ENCODE measurements at places on chromosomes 7 and 10. TPM values are rescaled to one million over a fixed set of nuclear protein-coding genes. Genes with fewer than 3 reads are reported as not detected.

- no peaks in the 10 kb centered on the region for H3K36me3 ChIP-seq
- H3K27me3 ChIP-seq: no peaks in the 10 kb centered on the region
Measured at GRCh38 chr7:49159536-49159935, 235.2 kb downstream of the CDC14C start.

DNA sequence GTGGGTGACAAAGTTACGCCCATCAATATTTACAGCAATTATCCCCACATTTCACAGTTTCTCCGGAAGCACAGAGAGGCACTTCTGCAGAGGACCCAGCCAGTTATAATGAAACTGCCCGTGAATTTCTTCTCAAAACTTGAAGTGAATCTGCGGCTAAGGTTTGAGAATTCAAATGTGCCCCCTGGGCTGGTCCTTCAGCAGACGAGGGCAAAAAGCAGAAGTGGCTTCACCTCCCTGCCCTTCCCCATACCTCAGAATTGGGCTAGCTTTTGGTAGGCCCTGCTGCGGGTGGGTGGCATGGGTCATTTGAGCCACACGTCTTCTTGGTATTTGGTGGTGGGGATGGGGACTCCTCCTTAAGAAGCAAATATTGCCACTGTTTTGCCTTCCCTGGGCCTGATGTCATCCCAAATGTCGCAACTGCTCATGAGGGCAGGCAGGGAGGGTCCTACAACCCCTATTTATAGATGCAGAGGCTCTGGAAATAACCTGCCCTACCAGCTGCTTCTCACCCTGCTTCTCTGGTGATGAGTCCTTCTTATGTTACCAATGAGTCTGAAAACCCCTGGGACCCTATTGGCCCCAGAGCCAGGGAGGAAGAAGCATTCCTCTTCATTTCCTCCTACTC, 16.6 kb upstream of the WDFY4 start:
- no peaks in the 10 kb centered on the region for H3K4me1 ChIP-seq
- no peaks in the 10 kb centered on the region for H3K36me3 ChIP-seq
- no peaks in the 10 kb centered on the region for H3K27me3 ChIP-seq
- H3K4me3 ChIP-seq: no peak overlapping the region
- H3K27ac ChIP-seq: no peak overlapping the region
- no peak for DNase-seq

DNA sequence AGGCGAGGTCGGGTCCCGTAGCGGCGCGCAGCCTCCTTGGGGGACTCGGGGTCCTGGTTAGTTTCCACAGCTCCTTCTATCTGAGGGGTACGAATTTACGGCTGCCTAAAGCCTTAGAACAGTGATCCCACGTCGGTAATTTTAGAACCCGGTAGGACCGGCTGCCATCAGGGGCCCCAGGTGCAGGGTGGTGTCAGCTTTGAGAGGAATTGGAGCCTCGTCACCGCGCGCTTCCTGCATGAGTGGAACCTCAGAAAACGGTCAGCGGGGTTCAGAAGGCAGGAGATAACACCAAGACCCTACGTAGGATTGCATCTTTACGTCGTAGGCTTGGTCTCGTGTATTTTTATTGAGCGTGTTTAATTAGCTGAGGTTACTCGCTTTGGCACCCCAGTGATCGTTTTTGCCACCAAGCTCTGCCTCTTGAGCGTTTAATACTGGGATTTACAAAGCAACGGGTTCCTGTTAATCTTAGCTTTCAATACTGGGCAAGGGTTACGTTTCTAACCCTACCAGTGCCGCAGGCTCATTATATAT, 443 bp downstream of the RNF32 start:
- no peaks in the 10 kb centered on the region for H3K36me3 ChIP-seq
- DNase-seq: no peak
- no peak overlapping the region for H3K27ac ChIP-seq
- no peaks in the 10 kb centered on the region for H3K4me1 ChIP-seq
- H3K4me3 ChIP-seq: peak overlapping the region; percentile 33

DNA sequence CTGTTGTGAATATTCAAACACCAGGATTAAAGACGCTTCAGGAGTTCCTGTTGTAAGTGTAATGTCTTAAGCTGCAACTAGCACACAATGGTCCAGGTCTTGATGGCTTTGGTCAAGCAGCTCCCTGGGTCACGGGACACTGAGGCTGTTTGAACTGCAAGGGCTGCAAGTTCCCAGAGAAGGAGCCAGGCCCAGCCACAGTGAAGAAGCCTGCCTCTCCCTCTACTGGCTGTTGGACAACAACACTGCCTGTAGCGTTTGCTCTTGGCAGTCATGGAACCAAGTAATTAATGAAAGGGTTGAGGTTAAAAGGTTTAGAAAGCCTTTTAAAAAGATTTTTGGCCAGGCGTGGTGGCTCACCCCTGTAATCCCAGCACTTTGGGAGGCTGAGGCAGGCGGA, 31.9 kb upstream of the GUSB start:
- H3K27me3 ChIP-seq: peaks cover 2% of the 10 kb centered on the region
- no peak overlapping the region for H3K27ac ChIP-seq
- H3K4me1 ChIP-seq: no peaks in the 10 kb centered on the region
- H3K4me3 ChIP-seq: no peak overlapping the region

- no peak overlapping the region for H3K4me3 ChIP-seq
- DNase-seq: no peak
- H3K36me3 ChIP-seq: no peaks in the 10 kb centered on the region
- no peaks in the 10 kb centered on the region for H3K4me1 ChIP-seq
Measured at GRCh38 chr10:75971402-75972211, 540.2 kb downstream of the LRMDA start.

GRCh38 chr7:142438235-142438922, 180.5 kb upstream of the PRSS58 start:
- no peak overlapping the region for H3K4me3 ChIP-seq
- H3K27ac ChIP-seq: no peak overlapping the region
- no peaks in the 10 kb centered on the region for H3K27me3 ChIP-seq
- DNase-seq: no peak
- no peaks in the 10 kb centered on the region for H3K4me1 ChIP-seq

DNA sequence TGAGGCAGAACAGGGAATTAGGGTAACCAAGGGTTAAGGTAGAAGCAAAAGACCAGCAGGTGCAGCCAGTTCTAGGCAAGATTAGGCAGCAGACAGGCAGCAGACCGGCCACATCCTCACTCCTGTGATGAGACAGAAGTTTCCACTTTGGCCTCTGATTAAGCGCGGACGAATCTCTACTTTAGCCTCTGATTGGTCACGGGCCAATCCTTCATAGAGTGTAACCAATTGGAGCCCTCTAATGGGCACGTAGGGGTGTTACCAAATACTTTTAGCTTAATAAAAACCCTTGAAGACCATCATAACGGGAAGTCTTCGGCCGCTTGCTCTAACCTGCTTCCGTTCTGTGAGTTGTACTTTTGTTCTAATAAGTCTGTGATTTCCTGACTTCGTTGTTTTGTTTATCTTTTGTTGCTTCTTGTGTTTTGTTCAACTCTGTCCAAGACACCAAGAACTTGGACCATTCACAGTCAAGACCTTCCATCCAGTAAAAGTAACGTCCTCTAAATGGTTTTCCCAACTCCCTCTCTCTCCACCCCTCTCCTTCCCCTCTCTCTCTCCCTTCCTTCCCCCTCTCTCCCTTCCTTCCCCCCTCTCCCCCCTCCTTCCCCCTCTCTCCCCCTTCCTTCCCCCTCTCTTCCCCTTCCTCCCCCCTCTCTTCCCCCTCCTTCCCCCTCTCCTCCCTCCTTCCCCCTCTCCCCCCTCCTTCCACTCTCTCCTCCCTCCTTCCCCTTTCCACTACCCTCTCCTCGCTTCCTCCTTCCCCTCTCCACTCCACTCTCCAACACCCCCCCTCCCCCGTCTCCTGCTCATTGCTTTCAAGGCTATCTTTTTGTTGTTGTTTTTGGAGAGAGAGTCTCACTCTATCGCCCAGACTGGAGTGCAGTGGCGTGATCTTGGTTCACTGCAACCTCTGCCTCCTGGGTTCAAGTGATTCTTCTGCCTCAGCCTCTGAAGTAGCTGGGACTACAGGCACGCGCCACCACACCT, 13.2 kb upstream of the MALSU1 start:
- no peaks in the 10 kb centered on the region for H3K36me3 ChIP-seq
- no peaks in the 10 kb centered on the region for H3K4me1 ChIP-seq
- DNase-seq: no peak
- no peaks in the 10 kb centered on the region for H3K27me3 ChIP-seq

- DNase-seq: no peak
- H3K4me1 ChIP-seq: no peaks in the 10 kb centered on the region
- H3K4me3 ChIP-seq: no peak overlapping the region
- no peaks in the 10 kb centered on the region for H3K27me3 ChIP-seq
- no peaks in the 10 kb centered on the region for H3K36me3 ChIP-seq
Measured at GRCh38 chr10:88253-88652, 39.2 kb upstream of the TUBB8 start.

DNA sequence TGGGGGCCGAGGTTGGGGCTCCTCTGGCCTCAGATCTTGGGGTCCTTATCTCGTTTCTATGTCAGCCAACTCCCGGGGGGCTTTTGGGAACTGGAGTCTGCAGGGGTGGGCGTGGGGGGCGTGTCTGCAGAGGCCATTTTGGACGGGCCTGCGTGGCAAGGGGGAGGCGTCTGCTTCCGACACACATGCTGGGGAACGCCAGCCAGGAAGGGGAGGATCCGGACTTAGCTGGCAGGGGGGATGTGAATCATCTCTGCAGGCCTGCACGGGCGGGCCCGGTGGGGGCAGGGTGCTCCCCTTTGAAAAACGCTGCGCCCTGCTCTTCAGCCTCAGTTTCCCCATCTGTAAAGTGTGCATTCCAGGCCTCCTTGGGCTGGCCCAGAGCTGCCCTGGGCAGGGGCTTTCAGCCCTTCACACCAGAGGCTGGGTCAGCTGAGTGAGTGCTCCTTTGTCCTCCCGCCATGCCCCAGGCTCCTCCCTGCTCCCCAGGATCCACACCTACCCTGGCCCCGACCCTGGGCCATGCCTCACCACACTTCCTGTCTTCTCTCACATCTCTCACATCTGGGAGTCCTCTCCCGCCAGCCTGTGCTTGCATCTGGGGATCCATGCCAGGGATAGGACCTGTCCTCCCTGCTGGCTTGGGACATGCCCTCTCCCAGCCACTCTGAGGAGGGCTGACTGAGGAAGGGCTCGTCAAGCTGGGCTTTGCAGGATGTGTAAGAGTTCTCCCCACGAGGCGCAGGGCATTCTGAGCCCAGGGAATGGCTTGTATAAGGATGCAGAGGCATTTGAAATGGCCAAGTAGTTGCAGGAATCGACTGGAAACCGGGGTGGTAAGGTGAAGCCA, 172.6 kb upstream of the TNRC18 start:
- H3K36me3 ChIP-seq: no peaks in the 10 kb centered on the region
- peak overlapping the region; percentile 74 for H3K4me3 ChIP-seq
- H3K27ac ChIP-seq: peak overlapping the region; percentile 4
- H3K27me3 ChIP-seq: no peaks in the 10 kb centered on the region
- no peaks in the 10 kb centered on the region for H3K4me1 ChIP-seq
- DNase-seq: peak; percentile 95

DNA sequence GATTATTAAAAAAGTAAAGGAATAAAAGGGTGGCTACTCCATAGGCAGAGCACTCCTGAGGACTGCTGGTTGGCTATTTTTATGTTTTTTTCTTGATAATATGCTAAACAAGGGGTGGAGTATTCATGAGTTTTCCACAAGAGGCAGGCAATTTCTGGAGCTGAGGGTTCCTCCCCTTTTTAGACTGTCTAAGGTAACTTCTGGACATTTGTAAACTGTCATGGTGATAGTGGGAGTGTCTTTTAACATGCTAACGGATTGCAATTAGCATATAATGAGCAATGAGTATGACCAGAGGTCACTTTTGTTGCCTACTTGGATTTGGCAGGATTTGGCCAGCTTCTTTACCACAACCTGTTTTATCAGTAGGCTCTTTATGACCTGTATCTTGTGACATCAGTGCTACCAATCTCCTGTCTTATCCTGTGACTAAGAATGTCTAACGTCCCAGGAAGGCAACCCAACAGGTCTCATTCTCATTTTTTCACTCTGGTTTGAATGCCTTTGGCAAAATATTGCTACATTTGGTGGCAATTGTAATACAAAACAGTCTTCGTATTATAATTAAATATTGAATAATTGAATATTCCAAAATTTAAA, 587.8 kb upstream of the POM121L12 start:
- no peaks in the 10 kb centered on the region for H3K36me3 ChIP-seq
- H3K27me3 ChIP-seq: no peaks in the 10 kb centered on the region
- no peak for DNase-seq
- no peak overlapping the region for H3K27ac ChIP-seq

- no peaks in the 10 kb centered on the region for H3K36me3 ChIP-seq
- no peak for DNase-seq
- no peaks in the 10 kb centered on the region for H3K27me3 ChIP-seq
- no peak overlapping the region for H3K27ac ChIP-seq
- no peak overlapping the region for H3K4me3 ChIP-seq
- H3K4me1 ChIP-seq: no peaks in the 10 kb centered on the region
Measured at GRCh38 chr10:71737834-71738197, 18.2 kb upstream of the C10orf105 start.

DNA sequence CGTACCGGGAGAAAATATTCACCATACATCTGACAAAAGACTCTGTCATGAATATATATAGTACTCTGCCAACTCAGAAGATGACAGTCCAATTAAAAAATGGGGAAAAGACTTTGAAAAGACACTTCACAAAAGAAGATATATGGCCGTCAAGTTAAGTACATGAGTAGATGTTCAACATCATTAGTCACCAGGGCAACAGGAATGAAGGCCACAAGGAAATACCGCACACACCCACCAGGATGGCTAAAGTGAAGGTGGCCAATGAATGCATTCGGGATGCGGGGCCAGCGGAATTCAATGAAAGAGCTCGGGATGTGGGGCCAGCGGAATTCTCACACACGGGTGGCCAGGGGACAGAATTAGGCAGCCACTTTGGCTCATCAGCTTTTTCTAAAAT, 42.2 kb downstream of the MAD1L1 start:
- H3K36me3 ChIP-seq: no peaks in the 10 kb centered on the region
- no peak overlapping the region for H3K27ac ChIP-seq
- DNase-seq: no peak
- no peaks in the 10 kb centered on the region for H3K27me3 ChIP-seq
- H3K4me3 ChIP-seq: no peak overlapping the region
- H3K4me1 ChIP-seq: no peaks in the 10 kb centered on the region

GRCh38 chr7:2924866-2925840, 81.0 kb upstream of the GNA12 start:
- peak; percentile 35 for DNase-seq
- H3K27me3 ChIP-seq: no peaks in the 10 kb centered on the region
- H3K36me3 ChIP-seq: no peaks in the 10 kb centered on the region
- H3K27ac ChIP-seq: no peak overlapping the region
- no peak overlapping the region for H3K4me3 ChIP-seq
- H3K4me1 ChIP-seq: no peaks in the 10 kb centered on the region

DNA sequence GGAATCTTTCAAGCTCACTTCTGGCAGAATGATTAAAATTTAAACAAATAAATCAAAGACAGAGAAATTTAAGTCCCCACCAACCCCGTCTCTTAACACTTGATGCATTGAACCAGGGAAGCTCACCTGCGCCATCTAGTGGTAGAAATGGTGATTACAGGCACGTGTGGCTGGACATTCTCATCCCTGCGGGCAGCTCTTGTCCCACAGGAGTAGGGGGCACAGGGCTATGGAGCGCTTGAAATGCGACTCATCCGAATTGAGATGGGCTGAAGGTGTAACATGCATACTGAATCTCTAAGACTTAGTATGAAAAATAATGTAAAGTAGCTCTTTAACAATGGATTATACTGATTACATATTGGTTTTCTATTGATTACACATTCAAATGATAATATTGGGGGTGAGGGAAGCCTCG, 24.8 kb upstream of the SLIT1 start:
- H3K4me3 ChIP-seq: no peak overlapping the region
- DNase-seq: peak; percentile 65
- H3K27ac ChIP-seq: no peak overlapping the region
- no peaks in the 10 kb centered on the region for H3K36me3 ChIP-seq

Gene KLF6
- total RNA-seq: 384 TPM

Gene MRLN
- 0.65 TPM for total RNA-seq

Gene ZSCAN25
- 22.5 TPM for total RNA-seq

All from aorta (tissue), 5 donors.